Right renal pelvis (tissue), 4 donors: ENCODE measurements at places on chromosomes 7 and 10.

- DNase-seq: no peak
These were observed 538.7 kb downstream of the DNAJB6 start for GRCh38 chr7:157875230-157876179.

- peak; percentile 12 for DNase-seq
These were observed 9.3 kb downstream of the TFEC start for GRCh38 chr7:116021237-116021636.

- no peak for DNase-seq
These were observed 90.2 kb upstream of the STEAP4 start for GRCh38 chr7:88396948-88397322.

GRCh38 chr10:6045314-6045848, 16.8 kb downstream of the IL2RA start:
- no peak for DNase-seq

DNA sequence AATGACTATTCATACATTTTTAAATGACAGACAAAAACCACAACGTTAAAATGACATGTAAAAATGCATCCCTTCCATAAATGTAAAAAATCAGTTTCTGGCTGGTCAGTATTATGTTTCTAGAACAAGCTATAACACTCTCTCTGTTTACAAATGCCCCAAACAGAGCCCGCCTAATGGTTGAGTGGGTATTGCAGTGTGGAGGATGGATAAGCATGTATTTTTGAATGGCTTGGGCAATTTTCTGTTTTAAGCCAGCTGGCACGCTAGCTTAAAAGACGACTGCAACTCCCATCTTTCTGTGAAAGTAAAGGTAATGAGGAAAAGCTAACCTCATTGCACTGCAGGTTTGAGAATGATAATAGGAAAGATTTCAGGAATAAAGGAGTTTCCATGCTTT, 430.7 kb downstream of the PARD3 start:
- DNase-seq: no peak

GRCh38 chr10:130439766-130440165, 303.6 kb downstream of the GLRX3 start:
- no peak for DNase-seq

- no peak for DNase-seq
These were observed 18.0 kb downstream of the ADAP1 start for GRCh38 chr7:936386-937054.

DNA sequence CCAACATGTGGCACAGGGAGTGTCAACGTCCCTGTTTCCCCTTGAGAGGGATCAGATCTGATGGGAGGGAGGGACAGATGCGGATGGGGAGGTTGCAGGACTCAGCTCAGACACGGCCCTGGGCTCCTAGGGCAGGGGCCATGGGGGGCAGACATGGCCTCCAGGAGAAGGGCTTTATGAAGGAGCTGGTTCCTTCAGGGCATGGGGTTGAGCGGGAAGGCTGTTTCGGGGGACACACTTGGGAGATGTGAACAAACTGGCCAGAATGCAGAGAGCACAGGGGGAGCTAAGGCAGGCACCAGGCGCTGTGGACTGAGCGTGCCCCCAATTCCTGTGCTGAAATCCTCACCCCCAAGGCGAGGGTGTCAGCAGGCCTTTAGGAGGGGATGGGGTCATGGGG, 581.9 kb upstream of the FOXK1 start:
- DNase-seq: no peak

DNA sequence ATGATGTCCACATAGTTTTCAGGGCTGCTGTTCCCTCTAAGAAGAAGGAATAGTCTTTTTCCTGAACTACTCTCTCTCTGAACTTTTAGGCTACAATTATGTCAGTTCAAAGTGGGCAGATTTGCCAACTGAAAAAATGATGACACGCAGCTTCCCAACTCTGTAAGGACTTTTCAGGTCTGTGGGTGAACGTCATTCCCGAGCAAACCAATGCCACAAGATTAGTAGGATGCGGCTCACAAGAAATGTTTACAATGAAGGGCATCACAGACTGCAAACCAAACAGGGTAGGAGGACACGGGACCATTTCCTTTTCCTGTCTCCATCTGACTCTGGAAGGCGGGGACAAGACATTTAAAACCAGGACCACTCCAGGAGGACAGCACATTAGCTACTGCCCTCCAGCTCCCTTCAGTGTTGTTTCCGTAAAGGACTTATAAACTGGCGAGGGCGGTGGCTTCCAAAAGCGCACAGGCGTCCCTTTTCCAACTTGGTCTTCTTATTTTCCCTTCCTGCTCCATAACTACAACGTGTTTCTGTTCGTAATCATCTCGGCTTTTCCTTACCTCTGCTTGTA, 539 bp upstream of the MKLN1 start:
- peak; percentile 38 for DNase-seq

- no peak for DNase-seq
These were observed 34.9 kb upstream of the SH2B2 start for GRCh38 chr7:102251531-102252365.

DNA sequence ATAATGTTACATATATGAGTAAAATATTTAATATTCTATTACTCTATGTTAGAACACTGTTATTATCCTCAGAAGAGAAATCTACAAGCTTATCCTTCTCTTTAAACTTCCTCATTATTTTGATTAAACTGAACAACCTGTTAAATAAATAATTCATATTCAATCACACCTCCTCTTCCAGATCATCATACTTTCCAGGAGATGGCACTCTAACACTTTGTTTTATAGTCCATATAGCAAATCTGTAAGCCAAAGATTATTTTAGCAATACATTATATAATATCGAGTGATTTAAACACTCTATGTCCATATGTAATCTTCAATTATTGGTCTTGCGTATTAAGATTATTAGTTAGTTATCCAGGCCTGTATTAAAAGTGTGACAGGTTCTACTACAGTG, 694.1 kb downstream of the ANKRD7 start:
- DNase-seq: no peak

DNA sequence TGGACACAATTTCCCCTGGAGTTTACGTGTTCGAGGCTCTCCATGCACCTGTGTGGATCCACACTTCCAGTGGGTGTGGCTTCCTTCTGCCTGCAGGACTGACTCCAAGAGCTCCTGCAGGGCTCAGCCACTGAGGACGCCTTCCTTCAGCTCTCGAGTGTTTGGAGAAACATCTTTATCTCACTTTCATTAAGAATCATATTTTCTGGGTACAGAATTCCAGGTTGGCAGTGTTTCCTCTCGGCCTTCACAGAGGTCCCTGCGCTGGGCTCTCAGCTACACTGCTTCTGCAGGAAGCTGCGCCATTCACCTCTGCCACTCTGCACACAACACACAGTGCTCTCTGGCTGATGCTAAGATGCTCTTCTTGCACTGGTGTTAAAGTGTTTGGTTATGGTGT, 69.9 kb upstream of the NKX6-2 start:
- no peak for DNase-seq

DNA sequence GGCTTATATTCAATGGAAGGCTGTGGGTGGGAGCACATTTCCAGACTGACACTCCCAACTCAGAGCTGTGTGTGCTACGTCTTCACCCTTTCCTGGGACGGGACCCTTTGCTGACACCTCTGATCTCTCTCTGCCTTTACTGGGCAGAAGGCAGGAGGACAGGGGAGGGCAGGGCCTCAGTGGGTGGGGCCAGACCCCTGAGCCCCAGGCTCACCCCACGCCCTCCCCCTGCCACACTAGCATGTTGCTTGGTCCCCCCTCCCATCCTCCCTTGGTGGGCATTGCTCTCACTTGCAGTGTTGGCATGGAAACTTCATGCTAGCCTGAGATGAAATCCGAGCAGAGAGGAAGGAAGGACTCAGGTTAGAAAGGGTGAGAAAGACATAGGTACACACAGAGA, 18.4 kb downstream of the TMEM273 start:
- no peak for DNase-seq

DNA sequence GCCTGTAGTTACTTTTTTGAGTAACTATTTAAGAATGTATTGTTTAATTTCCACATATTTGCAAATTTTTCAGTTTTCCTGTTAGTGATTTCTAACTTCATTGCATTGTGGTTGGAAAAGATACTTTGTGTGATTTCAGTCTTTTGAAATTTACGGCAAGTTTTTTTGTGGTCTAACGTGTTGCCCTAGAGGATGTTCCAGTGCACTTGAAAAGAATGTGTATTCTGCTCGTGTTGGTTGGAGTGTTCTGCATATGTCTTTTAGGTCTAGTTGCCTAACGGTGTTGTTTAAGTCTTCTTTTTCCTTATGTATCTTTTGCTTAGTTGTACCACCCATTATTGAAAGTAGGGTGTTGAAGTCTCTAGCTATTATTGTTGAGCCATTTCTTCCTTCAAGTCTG, 59.7 kb downstream of the LCOR start:
- no peak for DNase-seq

- no peak for DNase-seq
These were observed 138.9 kb upstream of the COBL start for GRCh38 chr7:51455513-51455912.

GRCh38 chr10:89942217-89942616, 240.8 kb downstream of the KIF20B start:
- DNase-seq: no peak

DNA sequence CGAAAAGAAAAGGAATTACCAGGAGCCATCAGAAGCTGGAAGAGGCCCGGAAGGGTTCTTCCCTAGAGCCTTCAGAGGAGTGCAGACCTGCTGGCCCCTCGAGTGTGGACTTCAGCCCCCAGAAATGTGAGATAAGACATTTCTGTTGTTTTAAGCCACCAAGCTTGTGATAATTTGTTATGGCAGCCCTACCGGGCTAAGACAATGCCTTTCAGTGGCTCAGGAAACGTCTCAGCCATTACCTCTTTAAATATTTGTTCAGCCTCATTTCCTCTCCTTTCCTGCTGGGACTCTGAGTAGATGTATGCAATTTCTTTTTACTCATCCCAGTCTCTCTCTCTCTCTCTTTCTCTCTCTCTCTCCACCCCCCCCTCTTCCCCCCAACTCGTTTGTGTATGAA, 174.7 kb upstream of the GRB10 start:
- DNase-seq: no peak

DNA sequence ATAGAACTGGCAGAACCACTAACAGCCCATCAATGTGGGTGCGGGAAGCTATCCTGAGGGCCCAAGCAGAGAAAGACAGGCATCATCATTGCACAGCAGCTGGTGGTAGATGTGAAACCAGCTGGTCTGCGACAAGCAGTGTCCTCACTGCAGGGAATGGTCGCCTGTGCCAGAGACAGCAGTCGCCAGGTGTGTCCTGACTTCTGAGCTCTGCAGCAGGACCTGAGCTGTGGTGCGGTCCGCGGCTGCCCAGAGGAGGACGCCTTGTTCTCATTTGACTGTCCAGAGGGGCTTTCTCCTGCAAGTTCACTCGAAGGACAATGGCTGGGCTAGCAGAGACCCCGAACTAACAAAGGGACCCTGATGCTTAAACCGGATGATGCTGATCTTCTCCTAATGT, 97.4 kb downstream of the LRRC18 start:
- DNase-seq: no peak

DNA sequence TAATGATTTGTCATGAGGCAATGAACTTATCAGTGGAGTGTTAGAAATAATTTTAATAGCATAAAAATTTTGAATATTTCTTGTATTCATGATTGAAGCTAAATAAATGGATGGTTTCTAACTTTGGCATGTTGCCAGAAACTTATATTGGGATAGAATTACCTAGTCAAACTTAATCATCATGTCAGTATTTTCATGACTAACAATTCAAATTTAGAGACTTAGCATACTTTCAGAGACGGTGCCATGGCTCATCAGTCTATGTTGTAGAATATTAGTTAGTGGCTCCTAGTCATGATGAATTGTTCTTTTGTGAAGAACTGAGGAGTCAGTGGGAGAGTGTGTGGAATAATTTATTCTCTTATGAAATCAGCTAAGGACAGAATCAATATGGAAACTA, 599.6 kb upstream of the POT1 start:
- no peak for DNase-seq

- no peak for DNase-seq
These were observed 38.9 kb downstream of the SH3PXD2A start for GRCh38 chr10:103816431-103816830.

DNA sequence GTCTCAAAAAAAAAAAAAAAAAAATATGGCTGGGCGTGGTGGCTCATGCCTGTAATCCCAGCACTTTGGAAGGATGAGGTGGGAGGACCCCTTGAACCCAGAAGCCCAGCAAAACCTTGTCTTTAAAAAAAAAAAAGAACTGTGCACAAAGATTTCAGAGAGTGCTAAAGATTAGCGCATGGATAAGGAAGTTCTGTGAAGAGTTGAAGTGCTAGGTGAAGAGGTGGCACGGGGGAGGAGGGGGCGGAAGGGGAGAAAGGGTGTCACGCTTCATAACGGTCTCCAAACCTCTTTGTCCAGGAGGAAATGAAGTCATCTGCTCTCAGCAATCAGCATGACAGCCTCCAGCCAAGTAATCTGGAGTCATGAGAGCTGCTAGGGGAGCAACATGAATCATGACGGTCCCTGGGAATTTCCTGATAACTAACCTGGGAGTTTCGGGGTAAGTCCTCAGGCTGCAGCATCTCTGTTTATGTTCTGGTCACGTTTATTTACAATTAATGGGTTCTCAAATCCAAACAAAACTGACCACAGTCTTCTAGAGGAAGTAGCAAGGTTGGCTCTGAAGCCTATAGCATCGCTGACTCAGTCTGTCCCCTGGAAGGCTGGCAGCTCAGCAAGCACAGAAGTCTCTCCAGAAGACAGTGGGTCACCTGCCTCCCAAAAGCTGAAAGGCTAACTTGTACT, 1.9 kb upstream of the PLAU start:
- DNase-seq: no peak

GRCh38 chr10:85614566-85614965, 752.0 kb downstream of the GRID1 start:
- DNase-seq: no peak

GRCh38 chr7:106480616-106481031, 180.3 kb downstream of the CCDC71L start:
- DNase-seq: no peak

- DNase-seq: no peak
These were observed 27.9 kb downstream of the PAPOLB start for GRCh38 chr7:4833691-4834600.

DNA sequence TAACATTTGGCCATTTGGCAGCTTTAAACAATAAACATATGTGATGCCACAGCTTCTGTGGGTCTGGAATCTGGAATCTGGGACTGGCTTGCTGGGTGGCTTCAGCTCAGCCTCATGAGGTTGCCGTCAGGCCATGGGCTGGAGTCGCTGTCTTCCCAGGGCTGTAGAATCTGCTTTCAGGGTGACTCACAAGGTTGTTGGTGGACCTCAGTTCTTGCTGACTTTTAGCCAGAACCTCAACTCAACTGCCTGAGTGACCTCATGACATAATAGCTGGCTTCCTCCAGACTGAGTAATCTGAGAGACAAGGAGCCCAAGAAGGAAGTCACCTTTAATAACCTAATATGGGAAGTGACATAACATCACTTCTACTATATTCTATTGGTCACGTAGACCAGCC, 44.6 kb upstream of the TSPAN13 start:
- no peak for DNase-seq

- no peak for DNase-seq
These were observed 182.5 kb upstream of the PRSS58 start for GRCh38 chr7:142440219-142440905.

- no peak for DNase-seq
These were observed 30.8 kb upstream of the NKX6-2 start for GRCh38 chr10:132816718-132817117.
